SJSA1 (cell line): ENCODE measurements at places on chromosomes 5 and 9. TPM values are rescaled to one million over a fixed set of nuclear protein-coding genes. Genes with fewer than 3 reads are reported as not detected.

PKD2L2 gene
- not detected in 2 replicates for total RNA-seq

SELENOP gene
- 0.76 TPM in 1 of 2 replicates, not detected in the other for total RNA-seq

LECT2 gene
- total RNA-seq, result not detected in 2 replicates

ADAMTSL1 gene
- 0.85 and 0.95 TPM in 2 replicates for total RNA-seq

ABO gene
- not detected in 2 replicates for total RNA-seq

C1QTNF2 gene
- total RNA-seq, result 5.7 and 6.7 TPM in 2 replicates

PCDHB7 gene
- total RNA-seq, result 0.85 and 0.87 TPM in 2 replicates

GABRP gene
- total RNA-seq, result not detected in 2 replicates

RIOK2 gene
- 34.1 and 36.8 TPM in 2 replicates for total RNA-seq
